Right renal pelvis (tissue), 4 donors: ENCODE measurements at places on chromosomes 1 and 21. TPM values are rescaled to one million over a fixed set of nuclear protein-coding genes. Genes with fewer than 3 reads are reported as not detected.

Gene CIART
- 7.0 TPM for polyA plus RNA-seq

GRCh38 chr1:21295002-21295401, 4.7 kb upstream of the ECE1 start:
- no peak for DNase-seq

Gene ATP6V1G3
- 5.8 TPM for polyA plus RNA-seq

Gene OLFML2B
- 9.5 TPM for polyA plus RNA-seq

DNA sequence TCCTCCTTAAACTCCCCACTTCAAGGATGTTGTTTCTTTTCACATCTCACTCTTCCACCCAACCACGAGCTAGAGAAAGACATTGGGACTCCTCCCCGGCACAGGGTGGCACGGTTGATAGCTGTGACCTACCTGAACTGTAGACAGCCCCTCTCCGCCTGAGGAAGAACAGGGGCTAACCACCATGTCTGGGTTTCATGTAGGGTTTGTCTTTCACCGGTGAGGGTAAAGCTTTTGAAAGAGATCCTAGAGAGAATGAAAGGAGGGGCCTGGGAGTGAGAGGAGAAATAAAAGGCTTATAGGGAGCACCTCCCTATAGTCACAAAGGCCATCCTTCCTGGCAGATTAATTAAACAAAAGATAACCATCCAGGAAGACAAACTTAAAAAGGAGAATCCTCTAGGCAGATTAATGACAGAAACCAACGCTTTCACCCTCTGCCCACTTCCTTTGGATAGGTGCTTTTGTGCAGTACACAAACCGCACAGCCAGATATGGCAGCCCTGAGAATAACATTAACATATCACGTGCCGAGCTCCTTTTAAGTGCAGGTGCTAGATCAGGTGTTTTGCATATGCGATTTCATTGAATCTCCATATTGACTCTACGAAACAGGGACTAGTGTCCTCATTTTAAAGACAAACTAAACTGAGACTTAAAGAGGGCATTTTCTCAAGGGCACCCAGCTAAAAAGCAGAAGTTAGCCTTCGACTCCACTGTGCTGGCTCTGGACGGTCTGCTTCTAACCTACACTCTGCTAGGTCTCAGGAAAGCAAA, 178.1 kb upstream of the RUNX1 start:
- no peak for DNase-seq

DNA sequence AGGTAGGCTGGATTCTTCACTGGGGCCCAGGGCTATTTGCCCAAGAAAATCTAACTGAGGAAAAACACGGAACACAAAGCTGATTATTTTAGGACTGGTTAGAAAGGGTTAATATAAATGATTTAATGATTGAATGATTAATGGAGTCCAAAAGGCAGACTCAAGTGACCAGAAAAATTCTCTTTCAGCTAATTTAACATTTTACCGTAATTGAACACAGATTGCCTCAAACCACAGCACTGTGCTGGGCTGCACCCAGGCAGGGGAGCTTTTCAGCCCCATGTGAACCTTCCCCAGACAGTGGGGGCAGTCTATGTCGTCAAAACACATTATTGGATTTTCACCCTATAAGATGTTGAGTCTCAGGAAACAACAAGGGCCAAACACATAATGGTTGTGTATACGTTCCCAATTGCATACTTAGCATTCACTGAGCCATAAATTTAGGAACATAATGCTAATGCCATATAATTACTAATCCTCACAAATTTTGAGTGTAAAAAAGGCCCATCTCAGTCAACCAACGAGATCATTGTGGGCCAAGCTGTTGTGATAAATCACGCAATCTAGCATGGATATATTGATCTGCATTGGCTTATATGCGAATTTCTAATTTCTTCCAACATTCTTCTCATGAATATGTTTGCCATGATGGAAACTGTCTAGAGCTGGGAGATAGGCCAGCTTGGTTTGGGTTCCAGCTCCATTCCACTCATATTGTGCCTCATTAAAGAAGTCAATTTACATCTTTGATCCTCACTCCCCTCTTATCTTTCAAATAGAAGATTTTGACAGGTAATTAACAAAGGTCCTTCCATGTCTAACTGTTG, 27.7 kb downstream of the DSCAM start:
- DNase-seq: no peak

GRCh38 chr1:24914226-24915069, 15.6 kb downstream of the RUNX3 start:
- DNase-seq: no peak
